Tibial nerve (tissue), 4 donors: ENCODE measurements at places on chromosomes 4 and X. TPM values are rescaled to one million over a fixed set of nuclear protein-coding genes. Genes with fewer than 3 reads are reported as not detected.

Gene UGT2A1
- total RNA-seq = not detected

Gene MAGEB10
- not detected for total RNA-seq

Gene GLRA2
- not detected for total RNA-seq

Gene MSX1
- total RNA-seq = 25.1 TPM

Gene SHOX
- total RNA-seq = not detected

DNA sequence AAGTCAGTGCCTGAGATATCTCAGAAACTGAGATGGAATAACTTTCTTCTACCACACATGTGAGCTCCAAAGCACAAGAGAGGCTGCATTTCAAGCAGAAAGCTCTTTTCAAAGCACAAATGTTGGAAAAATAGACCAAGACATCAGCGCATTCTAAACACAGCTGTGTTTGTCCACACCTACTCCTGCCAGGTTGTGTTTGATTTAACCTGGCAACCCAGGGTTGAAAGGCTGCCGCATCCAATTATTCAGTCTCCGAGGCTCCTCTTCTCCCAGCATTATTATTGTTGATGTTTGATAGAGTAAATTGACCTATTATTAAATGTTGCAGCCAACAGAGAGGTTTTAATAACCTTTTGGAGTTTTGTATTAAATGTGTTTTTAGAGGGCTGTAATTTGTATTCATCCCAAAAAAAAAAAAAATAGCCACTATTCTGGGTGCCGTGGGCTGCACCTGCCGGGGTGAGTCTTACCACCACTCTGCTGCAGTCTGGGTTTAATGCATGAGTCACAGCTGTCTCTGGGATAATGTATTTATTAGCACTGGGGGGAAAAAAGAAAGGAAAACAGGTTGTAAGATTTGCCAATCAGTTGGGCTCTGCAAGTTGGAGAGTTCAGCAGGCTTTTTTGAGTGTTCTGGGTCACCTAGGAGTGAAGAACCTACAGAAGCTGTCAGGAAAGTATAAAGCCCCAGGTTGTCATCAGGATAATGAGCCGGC, 105.2 kb upstream of the NOCT start:
- no peak for DNase-seq
- H3K27ac ChIP-seq = no peak overlapping the region
- no peak overlapping the region for H3K4me3 ChIP-seq

DNA sequence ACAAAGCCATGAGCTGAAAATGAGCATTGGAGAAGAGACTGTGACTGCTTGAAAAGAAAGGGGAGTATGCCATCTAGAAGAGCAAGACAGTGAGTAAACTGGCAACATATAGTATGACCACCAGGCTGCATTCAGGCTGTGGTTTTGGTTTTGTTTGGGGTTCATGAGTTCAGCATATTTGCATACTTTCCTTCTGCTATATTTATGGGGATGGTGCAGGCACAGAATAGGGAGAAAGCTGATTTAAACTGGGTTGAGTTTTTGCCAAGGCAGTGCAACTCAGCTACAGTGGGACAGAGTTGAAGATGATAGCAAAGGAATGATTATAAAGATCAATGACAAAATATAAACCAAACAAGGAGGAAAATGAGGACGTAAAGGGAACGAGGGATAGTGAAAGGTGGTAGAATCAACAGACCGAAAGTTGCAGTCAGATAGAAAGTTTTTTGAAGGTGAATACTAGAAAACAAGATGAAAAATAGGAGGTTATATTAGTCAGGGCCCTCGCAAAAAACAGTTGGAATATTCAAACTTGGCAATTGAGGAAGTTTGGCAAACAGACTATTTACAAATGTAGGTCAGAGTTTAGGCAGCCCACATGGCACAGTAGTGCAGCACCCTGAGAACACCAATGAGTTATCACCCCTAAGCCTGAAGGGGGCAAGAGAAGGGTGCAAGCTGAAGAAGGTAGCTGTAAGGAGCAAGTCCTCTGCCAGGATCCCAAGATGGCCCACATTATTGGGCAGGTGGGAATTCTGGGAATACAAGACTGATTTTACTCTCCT, 114.8 kb upstream of the MAP9 start:
- H3K27ac ChIP-seq = no peak overlapping the region
- no peaks in the 10 kb centered on the region for H3K36me3 ChIP-seq
- DNase-seq = no peak
- no peaks in the 10 kb centered on the region for H3K27me3 ChIP-seq
- no peak overlapping the region for H3K4me3 ChIP-seq

GRCh38 chr4:51885363-51885762, 42.4 kb downstream of the DCUN1D4 start:
- H3K27me3 ChIP-seq = no peaks in the 10 kb centered on the region
- no peaks in the 10 kb centered on the region for H3K4me1 ChIP-seq
- no peak overlapping the region for H3K4me3 ChIP-seq

DNA sequence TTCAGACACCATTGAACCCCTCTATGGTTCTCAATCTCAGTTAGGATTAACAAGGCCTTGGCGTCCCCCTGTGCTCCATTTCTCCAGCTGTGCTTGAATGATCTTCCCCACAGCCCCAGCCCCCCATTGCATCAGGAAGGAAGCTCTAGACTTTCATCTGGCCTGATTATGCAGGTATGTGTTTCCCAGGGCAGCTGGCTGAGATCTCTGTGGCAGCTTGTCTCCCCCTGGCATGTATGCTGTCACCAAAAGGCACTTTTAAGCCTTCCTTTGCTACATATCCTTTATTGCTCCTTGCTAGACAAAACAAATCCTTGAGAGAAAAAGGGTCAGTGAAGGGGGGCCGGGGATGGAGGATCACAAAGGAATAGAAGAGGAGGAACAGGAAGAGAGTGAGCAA, 1056.0 kb upstream of the SLIT2 start:
- no peak for DNase-seq
- no peaks in the 10 kb centered on the region for H3K36me3 ChIP-seq
- no peak overlapping the region for H3K27ac ChIP-seq
- H3K4me3 ChIP-seq = no peak overlapping the region

DNA sequence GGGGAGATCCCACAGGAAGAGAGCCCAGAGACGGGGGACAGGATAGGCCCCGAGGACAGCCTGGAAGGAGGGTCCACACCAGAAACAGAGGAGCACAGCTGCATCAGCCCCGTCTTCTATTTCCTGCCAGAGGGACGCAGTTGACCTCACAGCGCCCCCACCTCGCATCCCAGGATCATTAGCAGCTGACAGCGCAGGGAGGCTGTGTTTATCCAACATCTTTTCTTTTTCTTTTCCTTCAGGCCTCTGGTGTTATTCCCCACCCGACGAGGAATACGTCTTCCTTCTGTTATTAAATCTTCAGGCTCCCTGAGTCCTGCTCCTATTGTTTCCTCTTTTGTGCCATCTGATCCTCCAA, 75.4 kb downstream of the DCHS2 start:
- no peak overlapping the region for H3K27ac ChIP-seq
- no peak overlapping the region for H3K4me3 ChIP-seq
- no peaks in the 10 kb centered on the region for H3K4me1 ChIP-seq
- H3K27me3 ChIP-seq = no peaks in the 10 kb centered on the region
- H3K36me3 ChIP-seq = no peaks in the 10 kb centered on the region

DNA sequence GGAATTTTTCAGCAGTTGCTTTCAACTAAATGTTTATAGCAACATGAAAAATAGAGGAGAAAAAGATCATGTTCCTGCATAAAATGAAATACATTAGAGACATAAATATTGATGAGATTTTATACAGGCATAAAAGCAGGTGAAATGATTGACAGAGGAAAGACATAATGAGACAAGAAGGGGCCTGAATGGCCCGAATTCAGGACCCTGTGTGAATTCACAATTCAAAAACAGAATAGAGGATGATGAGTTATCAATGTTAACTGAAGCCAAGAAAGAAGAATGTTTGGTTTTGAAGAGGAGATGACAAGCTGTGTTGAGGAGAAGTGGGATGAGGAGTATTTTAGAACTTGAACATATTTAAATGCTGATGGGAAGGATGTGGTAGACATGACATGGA, 371.1 kb downstream of the FBXO8 start:
- H3K4me3 ChIP-seq = no peak overlapping the region
- no peak overlapping the region for H3K27ac ChIP-seq
- no peaks in the 10 kb centered on the region for H3K27me3 ChIP-seq
- no peaks in the 10 kb centered on the region for H3K36me3 ChIP-seq
- no peaks in the 10 kb centered on the region for H3K4me1 ChIP-seq

DNA sequence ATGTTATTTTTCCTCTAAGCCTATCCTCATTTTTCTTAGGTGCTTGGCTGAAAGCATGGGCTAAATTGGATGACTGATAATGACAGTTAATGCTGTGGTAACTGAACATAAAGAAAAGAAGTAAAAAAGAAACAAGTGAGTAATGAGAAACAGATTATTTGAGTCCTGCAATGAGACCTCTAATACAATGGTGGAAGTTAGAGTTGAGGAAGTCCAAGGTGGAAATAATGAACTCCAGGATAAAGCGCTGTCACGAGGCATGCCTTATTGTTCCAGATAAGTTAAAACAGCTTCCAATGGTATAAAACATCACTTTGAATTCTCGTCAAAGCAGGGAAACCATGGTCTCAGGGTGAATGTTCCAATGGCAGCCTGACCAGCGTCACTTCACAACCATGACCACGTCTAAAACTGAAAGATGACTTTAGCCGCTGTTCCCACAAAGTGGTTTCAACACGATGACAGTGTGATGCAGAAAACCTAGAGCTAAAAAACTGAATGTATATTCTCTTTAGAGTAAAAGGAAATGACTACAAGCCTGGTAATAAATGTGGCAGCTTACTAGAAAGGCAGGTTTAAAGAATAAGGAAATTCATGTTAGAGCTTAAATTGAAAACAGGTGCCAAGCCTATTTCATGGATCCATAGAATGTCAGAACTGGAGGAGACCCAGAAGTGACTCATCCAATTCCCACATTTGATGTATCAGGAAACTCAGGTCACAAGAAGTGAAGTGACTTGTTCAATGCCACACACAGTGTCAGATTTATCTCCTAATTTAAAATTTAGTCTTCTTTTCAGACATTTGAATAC, 202.6 kb upstream of the GYPA start:
- no peak overlapping the region for H3K27ac ChIP-seq
- no peaks in the 10 kb centered on the region for H3K36me3 ChIP-seq
- H3K4me1 ChIP-seq = no peaks in the 10 kb centered on the region
- H3K27me3 ChIP-seq = no peaks in the 10 kb centered on the region
- H3K4me3 ChIP-seq = no peak overlapping the region
- no peak for DNase-seq

- DNase-seq = no peak
- H3K27ac ChIP-seq = no peak overlapping the region
- no peaks in the 10 kb centered on the region for H3K36me3 ChIP-seq
- no peaks in the 10 kb centered on the region for H3K4me1 ChIP-seq
Observed at GRCh38 chr4:5463361-5463760, 245.0 kb downstream of the EVC2 start.
